ENCODE measurements at places on chromosomes 12 and 14. TPM values are rescaled to one million over a fixed set of nuclear protein-coding genes. Genes with fewer than 3 reads are reported as not detected.

GRCh38 chr14:49017447-49017846, 568.7 kb downstream of the RPS29 start:
- no peak for DNase-seq

- no peak for DNase-seq
Measured at GRCh38 chr14:58876608-58877007, 238.8 kb downstream of the DACT1 start.

DNA sequence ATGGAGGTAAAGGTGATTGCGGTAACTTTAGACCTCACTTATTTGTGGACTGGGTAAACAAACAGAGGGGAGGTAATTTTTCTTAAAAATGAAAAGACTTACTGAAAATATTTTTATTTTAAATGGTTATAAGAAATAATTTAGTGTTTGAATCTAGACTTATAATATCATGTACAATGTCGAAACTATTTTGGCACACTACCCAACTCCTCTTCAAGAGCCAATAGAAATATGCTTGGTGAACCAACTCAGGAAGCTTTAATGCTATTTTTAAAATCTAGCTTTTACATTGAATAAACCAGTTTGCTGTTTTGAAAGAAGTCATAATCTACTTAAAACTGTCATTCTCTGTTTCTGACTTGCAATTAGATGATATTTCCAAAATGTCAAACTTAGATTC, 175.8 kb upstream of the NPAS3 start:
- DNase-seq = no peak

Gene LRP1-AS
- not detected for polyA plus RNA-seq

Gene TROAP
- 0.25 TPM for polyA plus RNA-seq

DNA sequence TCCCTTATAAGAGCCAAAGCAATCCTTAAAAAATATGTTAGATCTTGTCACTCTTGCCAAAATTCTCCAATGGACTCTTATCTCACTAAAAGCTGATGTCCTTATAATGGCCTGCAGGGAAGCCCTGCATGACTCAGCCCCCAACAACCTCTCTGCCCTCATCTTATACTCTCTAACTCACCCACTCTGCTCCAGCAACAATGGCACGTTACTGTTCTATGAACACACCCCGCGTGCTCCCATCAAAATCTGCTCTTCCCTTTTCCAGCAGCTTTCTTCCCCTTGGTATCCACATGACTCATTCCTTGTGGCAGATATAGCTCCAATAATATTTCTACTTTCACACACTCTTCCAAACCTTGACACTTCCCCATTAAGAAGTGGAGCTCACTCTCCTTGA, 108.1 kb downstream of the DENND5B start:
- DNase-seq = no peak

Gene OTOGL
- polyA plus RNA-seq = 8.1 TPM

DNA sequence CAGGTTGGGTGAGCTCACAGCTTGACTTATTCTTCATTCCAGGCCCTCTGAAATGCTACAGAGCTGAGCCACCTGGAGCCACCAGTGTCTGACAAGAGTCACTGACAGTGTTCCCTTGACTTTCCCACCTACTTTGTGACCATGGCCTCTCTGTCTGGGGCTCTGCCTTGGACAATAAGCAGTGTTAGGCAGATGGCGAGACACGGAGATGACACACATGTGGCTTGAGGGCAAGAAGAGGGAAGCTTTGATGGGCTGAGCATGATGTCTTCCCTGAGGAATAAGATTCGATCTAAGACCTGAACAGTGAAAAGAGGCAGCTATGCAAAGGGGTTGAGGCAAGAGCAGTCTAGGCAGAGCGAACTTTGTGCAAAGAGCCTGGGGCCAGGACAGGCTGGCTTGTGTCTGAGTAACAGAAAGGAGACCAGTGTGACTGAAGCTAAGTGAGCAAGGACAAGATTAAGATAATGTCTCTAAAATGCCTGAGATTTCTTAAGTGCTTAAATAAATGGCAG, 105.5 kb downstream of the NUAK1 start:
- no peak for DNase-seq

DNA sequence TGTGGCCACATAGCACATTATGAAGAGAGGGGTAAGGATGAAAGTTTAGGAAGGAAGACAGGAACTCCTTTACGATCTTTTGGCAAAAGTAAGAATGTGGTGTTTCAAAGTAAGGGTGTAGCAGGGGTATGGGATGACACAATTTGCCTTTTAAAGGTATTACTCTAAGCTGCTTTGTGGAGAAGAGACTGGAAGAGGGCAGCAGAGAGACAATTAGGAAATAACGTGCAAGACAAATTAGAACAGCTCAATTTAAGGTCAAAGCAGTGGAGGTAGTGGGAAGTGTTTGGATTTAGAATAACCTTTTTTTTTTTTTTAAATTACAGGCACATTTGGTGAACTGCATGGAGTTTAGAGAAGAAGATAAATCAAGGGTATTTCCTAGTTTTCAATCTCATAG, 342.6 kb downstream of the NOVA1 start:
- no peak for DNase-seq

- no peak for DNase-seq
Measured at GRCh38 chr12:18158774-18159557, 69.0 kb upstream of the RERGL start.

DNA sequence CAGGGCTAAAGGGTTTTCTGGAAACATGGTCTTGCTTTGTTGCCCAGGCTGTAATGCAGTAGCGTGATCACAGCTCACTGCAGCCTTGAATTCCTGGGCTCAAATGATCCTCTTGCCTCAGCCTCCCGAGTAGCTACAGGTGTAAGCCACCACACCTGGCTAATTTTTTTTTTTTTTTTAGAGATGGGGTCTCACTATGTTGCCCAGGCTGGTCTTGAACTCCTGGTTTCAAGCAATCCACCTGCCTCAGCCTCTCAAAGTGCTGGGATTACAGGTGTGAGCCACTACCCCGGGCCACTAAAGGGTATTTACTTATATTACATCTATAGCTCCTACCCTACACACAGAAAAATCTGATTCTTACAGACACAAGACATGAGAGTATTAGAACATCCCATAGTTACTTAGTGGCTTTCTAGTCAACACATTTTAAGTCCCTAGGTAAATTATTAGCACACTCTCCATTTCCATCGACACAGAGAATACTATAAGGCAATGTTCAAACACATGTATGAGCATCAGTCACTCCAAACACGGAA, 6.2 kb upstream of the DCAF11 start:
- no peak for DNase-seq

GRCh38 chr12:49092816-49093406, 1.7 kb downstream of the DHH start:
- no peak for DNase-seq

Gene GUCY2C
- 0.02 TPM for polyA plus RNA-seq

Data from right cardiac atrium (tissue), 5 donors.